ENCODE measurements at places on chromosomes 16 and 17.

GRCh38 chr17:63276821-63277220 lies 169.3 kb downstream of the CYB561 start:
- DNase-seq: no peak

GRCh38 chr16:28609631-28610594 lies at the start of gene SULT1A1:
Gene SULT1A1, minus strand, starts transcription at chr16:28610044. Its CDS starts 1,189 bp downstream, at chr16:28608855.
- no peak for DNase-seq

- DNase-seq: no peak
Observed at GRCh38 chr17:43482103-43483012, 1.4 kb upstream of the DHX8 start.

GRCh38 chr17:59601130-59601529 lies 18.6 kb upstream of the CLTC start:
- DNase-seq: no peak
